ENCODE measurements at places on chromosomes 6 and 20.

DNA sequence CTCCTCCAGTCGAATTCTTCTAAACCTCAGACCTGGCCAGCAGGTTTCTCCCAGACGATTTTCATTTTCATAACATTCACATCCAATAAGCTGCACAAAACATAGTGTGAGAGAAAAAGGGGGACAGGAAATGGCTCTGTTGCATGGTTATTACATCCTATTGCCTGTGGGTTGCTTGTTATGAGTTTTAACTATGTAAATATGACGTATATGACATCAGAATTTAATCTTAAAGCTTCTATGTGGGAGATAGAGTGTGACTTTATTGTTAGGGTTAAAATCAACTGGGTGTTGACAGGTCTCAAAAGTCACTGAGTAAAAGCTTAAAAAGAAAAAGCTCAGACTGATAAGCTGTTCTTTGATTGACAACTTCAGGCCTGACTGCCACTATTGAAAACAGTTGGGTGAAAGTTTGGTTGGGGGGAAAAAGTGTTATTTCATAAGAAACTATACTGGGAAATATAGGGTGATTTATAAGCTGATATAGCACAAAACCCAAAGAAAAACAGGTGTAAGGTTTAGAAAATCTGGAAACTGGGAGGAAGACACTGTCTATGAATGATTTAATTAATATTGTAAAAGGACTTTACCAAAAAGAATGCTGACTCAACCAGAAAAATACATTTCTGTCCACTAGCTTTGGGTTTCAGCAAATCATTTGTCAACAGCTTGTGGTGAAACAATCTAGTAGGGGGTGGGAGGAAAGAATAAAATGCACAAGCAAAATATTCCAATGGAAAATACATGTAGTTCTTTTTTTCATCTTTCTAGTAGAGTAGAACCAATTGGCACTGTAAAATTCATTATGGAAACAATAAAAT lies 134.1 kb upstream of the CEP162 start:
- DNase-seq, result no peak

GRCh38 chr6:137906020-137906472 lies 39.0 kb downstream of the TNFAIP3 start:
- no peak for DNase-seq

GRCh38 chr20:41956338-41957074 lies 338.3 kb upstream of the CHD6 start:
- DNase-seq, result peak; percentile 17

DNA sequence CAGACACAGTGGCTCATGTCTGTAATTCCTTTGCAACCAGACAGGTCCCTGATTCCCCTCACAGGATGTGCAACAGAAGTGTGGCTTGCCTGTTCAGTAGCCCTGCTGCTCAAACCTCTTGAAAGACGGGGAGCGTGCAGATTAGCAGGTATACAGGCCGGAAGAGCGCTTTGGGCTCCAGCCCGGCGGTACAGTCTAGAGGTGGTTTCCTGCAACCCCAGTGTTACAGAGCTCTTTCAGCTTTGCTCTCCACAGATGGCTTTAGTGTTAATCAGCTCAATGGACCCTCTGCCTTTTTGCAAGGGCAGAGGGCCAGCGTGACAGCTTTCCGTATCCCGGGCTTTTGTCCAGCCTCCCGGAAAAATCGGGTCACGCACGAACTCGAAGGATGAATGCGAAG lies 67.2 kb upstream of the TNFRSF21 start:
- no peak for DNase-seq

GRCh38 chr6:157993076-157993475 lies 11.4 kb downstream of the SYNJ2 start:
- no peak for DNase-seq

DNA sequence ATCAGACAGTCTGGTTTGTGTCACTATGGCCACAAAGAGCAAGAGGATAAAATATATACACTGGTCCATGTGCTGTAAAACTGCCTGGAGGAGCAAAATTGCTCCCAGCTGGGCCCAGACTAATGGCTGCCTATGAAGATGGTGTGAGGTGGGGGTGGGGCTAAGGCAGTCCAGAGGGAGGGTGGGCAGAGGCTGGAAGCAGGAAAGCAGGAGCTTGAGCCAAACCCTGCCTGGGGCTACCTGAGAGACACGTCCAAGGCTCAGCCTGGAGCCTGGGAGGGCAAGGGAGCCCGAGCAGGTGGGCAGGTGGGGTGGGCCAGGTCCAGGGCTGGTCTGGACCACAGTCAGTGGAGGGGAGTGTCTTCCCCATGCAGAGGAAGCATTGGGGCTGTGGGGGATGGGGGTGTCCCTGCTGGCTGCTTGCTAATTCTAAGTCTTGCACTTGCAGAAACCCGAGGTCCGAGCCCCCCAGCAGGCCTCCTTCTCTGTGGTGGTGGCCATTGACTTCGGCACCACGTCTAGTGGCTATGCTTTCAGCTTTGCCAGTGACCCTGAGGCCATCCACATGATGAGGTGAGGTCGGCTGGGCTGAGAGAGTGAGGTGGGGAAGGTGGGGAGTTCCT lies 9.5 kb downstream of the HSPA12B start:
- no peak for DNase-seq

- no peak for DNase-seq
Measured at GRCh38 chr6:147624946-147625515, 116.5 kb downstream of the SAMD5 start.

DNA sequence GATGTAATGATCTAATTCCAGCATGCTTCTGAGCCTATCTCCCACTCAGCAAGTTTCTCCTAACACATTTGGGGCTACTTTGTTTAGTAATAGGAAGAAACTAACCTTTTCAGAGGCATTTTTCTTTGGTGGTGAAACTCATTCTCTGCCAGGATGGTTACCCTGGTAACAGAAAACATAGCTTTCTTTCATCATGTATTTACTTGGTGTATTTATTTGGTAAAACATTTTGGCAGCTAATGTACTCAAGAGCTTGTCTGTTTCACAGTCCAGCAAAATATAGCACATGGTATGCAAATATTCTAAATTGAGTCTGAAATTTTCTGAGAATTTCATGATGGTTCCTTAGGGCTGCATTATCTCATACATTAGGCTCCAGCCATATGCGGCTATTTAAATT lies 100.0 kb downstream of the SLC35B3 start:
- no peak for DNase-seq

- DNase-seq, result no peak
Measured at GRCh38 chr6:5333658-5334057, 72.3 kb downstream of the FARS2 start.

DNA sequence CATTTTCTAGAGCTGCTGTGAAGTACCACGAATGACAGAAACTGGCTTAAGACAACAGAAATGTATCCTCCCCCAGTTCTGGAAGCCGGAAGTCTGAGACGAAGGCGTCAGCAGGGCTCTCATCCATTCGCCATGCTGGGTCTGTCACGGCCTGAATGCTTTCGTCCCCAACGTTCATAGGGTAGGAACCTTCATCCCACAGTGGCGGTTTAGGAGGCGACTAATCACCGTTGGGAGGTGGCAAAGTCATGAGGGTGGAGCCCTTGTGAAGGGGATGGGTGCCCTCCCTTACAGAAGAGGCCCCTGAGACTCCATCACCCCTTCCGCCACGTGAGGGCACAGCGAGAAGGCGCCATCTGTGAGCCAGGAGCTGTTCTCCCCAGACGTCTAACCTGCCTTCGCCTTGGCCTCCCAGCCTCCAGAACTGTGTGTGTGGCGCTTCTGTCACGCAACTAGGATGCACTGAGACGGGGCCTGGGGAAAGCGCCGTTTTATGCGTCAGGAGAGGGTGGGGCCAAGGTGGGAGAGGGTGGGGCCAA lies 250.3 kb downstream of the TTLL2 start:
- no peak for DNase-seq

GRCh38 chr6:149368065-149368464 lies 32.0 kb upstream of the SUMO4 start:
- DNase-seq, result peak; percentile 46

- DNase-seq, result no peak
Measured at GRCh38 chr6:10320291-10320690, 94.6 kb downstream of the TFAP2A start.

- peak; percentile 54 for DNase-seq
Measured at GRCh38 chr6:127119102-127120022, 891 bp downstream of the RSPO3 start.

DNA sequence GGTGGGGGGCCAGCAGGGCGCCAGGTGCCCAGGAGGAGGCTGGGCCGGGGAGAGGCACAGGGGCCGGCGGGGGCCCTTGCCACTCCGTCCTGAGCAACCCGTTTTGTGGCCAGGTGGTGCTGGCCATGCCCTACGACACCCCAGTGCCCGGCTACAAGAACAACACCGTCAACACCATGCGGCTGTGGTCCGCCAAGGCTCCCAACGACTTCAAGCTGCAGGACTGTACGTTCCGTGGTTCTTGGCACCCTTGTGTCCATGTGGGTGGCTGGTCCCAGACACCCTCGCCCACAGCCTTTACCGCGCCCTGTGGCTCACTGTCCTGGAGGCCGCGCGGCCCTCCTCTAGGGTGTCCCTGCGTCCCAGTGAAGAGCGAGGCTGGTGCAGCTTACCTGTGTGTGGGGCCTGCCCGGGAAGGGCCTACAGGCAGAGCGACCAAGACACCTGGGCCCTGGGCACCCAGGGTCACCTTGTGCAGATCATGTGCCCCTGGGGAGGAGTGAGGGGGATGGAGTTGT lies 28.7 kb downstream of the PYGB start:
- DNase-seq, result no peak

DNA sequence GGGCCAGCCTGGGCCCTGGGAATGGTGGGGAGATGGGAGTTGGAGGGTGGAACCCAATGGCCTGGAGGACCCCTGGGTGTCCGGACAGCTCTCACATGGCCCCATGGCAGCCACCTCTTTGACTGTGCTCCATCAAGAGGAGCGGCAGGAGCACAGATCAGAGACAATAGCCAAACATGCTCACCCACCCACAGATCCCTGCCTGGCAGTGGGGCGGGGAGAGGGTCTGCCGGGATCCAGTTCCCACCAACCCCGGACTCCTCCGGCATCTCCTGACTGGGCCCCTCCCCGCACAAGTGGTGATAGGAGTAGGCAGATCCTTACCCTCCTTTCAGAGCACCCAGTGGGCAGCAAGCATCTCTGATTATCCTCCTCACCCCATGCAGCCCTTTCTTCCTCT lies 31.9 kb upstream of the MRPS18A start:
- DNase-seq, result no peak

DNA sequence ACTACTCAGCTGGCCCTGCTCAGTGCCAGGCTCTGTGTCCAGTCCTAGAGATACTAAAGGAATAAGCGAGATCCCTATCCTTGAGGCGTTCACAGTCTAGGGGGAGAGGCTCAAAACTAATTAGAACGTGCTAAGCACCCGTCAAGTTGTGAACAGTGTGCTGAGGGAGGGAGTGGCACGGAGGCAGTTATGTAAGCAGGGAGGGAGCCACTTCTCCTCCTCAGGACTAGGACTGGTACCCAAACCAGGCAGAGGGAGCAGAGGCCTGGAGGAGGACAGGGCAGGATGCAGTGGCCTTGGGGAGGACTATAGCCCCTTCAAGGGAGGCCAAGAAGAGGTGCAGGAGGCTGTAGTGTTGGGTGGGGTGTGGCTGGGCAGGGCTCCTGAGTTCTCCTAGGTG lies 39.6 kb upstream of the VSTM2L start:
- DNase-seq, result no peak

DNA sequence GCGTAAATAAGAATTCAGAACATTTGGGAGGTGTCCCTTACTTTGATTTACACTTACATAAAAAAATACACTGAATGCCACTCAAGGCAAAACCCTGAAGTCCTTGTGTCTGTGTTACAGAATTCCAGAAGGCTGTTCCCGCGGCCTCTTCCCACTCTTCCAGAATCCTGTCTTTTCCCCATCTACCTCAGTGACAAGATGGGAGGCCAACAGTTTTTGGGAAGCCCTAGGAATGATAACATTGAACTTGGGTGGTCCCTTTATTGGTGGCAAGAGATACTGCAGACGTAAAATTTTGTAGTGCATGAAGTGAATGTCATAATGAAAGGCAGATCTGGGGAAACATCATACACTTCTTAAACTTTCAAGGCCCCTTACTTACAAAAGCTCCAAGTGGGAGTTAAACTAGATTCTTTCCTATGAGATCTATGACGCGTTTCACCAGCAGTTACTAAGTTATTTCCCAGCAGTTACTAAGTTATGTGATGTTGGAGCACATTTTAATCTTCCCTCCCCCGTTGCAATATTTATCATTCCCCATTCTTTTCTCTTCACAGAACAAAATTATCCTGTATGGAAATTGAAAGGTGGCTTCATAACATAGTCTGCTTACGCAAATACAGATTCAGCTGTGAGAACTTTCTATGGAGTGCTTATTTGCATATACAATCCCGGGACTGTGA lies 79.5 kb downstream of the BCAS1 start:
- DNase-seq, result no peak

- no peak for DNase-seq
Measured at GRCh38 chr6:29861521-29862255, 34.1 kb downstream of the HLA-G start.

DNA sequence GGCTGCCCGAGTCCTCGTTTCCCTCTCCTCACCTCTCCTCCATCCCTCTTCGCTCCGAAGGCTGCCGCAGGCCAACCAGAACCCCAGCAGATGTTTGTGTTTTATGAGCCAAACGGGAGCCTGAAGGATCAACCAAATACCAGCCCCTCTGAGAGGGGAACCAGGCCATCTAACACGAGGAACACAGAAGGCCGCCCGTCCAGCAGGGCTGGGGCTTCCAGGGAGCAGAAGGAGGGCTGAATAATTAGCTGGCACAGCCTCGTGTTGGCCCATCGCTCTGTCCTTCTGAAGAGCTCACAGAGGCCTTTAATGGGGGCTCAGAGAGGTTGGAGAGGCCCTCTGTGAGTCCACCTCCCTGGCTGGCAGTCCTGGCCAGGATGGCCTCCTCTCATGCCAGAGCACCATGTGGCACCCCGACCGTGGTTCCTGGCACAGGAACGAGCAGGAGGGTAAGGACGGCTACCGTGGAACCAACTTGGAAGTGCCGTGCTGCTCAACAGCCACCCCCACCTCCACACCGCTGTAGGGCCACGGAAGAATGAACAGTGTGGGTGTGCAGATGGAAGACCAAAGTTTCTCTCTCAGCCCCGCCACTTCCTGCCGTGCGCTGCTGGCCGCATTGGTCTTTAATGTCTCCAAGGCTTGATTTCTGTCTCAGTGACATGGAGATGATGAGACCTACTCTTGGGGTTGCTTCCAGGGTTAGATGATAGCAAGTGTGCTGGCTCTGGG lies 155.2 kb downstream of the SCML4 start:
- peak; percentile 80 for DNase-seq

- DNase-seq, result no peak
Measured at GRCh38 chr6:52671676-52672075, 763 bp downstream of the TMEM14A start.

DNA sequence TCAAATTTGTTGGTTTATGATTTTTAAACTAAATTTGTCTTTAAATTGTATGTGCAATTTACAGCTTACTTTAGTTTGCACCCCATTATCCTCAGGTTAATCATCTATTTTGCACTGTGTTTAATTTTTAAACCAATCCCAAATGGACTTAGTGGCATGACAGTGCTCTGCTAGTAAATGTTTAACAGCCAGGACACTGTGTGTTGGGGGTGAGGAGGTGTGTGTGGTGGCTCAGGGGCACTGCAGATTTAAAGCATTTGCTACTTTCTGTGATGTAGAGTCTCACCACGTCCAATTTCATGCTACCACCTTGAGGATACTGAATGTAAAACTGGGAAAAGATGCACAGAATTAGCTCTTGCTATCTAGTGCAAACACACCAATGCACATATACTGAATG lies 225.7 kb downstream of the HAO1 start:
- DNase-seq, result no peak

Measured in GM12865 (cell line).